A172 (cell line): ENCODE measurements at places on chromosomes 6 and 20.

DNA sequence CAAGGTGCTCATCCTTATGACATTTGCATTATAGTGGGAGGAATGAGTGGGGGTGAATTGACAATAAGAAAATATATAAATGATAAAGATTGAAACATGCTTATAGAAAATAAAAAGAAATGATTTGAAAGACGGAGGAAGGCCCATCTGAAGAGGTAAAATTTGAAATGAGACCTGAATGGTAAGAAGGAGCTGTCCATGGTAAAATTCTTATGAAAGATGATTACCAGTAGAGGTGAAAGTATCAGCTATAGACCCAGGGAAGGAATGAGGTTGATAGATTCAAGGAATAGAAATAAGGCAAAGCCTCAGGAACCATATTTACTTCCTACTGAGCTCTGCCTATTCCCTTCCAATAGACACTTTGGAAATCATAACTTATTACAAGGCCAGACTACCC lies 149.7 kb downstream of the HTR1B start:
- no peak for DNase-seq

GRCh38 chr6:44432227-44432626 lies 44.7 kb downstream of the CDC5L start:
- DNase-seq: no peak

DNA sequence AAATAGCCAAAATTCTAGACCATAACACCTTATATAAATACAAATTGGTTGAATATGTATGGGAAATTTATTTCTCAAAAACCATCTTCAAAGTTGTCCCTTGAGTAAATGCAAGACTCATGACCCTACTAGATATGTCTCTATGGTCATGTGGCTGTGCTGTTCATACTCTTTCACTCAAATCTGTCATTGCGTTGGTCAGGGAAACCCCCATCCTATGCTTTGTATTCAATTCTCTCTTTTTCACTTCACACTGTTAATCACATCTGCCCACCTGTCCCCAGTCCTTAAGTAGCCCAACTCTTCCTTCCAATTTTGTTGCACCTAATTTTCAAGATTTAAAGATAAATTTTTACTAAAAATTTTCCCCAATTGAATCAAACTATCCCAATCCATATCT lies 51.0 kb downstream of the RPS12 start:
- no peak for DNase-seq

DNA sequence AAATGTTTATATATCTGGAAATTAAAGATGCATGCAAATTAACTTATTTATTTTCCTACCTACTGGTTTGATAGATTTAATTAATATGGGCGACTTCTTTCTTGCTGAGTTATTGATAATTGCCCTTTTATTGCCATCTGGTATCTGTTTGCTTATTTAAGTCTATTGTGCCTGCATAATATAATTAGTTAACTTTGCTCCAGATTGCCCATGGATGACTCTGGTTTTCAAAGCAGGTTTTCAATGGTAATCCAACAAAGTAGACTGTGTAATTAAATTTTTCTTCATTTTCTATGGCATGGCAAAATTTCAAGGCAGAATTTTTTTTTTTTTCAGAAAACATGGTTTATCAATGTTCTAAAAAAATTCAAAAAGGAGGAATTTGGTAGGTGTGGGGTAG lies 1092.0 kb downstream of the GRIK2 start:
- DNase-seq: no peak

DNA sequence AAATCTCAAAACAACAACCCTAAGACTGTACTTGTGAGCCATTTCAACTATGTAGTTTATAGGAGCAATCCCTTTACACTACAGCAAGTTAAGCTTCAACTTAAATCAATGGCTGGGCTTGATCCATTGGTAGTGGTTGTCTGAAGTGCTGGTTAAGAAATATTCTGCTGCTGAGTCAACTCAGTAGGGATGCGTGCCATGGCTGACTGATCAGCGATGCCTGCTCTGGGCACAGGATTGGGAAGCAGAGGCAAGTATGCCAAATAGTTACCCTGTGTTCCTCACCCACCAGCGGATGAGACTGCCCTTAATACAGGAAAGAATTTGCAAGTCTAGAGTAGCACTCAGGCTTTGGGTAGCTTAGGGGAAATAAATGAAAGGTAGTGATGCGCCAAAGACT lies 41.5 kb downstream of the GCM1 start:
- DNase-seq: peak; percentile 7

GRCh38 chr6:151499551-151499950 lies 5.7 kb downstream of the CCDC170 start:
- DNase-seq: no peak

- DNase-seq: no peak
Observed at GRCh38 chr6:16740097-16740496, 21.2 kb downstream of the ATXN1 start.

DNA sequence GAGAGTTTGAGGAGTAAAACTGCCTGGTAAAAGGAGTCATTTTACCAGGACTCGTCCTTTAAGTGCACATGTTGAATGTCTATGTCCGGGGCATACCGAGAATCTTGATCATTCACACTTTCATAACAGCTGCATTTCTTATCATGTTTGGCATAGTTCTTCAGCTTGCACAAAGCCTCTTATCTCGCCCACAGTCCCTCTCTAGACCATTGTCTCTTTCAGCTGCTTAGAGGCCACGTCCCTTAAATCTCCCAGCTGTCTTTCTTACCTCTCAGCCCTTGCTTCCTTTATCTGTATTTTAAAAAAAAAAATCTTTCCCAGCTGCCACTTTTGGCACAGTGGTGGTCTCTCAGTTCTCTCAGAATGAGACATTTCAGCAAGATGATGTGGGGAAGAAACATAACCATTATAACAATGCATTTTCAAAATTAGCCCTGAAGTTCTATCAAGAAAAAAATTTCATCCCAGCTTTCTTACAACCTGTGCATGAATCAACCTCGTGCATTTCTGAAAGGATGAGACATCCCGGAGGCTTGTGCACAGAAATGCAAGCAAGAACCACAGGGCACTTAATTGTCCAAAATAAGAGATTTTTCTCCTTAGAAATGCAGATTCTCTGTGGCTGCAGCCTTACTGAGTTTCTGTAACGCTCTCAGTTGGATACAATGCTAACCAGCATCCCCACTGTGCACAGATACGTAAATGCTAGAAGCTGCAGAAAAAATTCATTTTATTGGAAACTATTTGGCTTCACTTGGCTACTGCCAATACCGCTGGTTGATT lies 24.2 kb downstream of the RBM24 start:
- DNase-seq: peak; percentile 31

GRCh38 chr6:31792761-31793171 lies 2.8 kb downstream of the VARS1 start:
- peak; percentile 85 for DNase-seq

- DNase-seq: no peak
Observed at GRCh38 chr6:33192671-33193602, 670 bp upstream of the COL11A2 start.

- no peak for DNase-seq
Observed at GRCh38 chr6:141498977-141499376, 633.7 kb upstream of the GJE1 start.

- no peak for DNase-seq
Observed at GRCh38 chr20:50574586-50574985, 64.4 kb downstream of the PTPN1 start.

GRCh38 chr6:131293472-131293911 lies 158.2 kb downstream of the AKAP7 start:
- DNase-seq: no peak

DNA sequence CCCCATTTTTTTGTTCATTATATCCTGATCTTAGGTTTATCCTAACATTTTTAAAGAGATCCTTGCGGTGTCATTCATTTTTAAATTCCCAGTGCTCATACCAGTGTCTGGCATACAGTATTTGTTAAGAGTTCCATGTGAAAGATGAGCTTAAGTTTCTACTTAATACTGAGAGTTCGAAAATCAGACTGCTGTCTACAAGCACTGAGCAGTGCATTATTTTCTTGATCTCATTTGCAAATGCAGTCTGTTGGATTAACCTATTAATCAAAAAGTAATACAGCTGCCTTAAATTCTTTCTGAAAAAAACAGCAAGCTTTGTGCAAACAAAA lies 663 bp downstream of the COQ3 start:
- DNase-seq: no peak

GRCh38 chr6:162345051-162345511 lies 382.5 kb downstream of the PRKN start:
- DNase-seq: peak; percentile 22

- no peak for DNase-seq
Observed at GRCh38 chr6:41707565-41708200, 27.7 kb downstream of the TFEB start.

DNA sequence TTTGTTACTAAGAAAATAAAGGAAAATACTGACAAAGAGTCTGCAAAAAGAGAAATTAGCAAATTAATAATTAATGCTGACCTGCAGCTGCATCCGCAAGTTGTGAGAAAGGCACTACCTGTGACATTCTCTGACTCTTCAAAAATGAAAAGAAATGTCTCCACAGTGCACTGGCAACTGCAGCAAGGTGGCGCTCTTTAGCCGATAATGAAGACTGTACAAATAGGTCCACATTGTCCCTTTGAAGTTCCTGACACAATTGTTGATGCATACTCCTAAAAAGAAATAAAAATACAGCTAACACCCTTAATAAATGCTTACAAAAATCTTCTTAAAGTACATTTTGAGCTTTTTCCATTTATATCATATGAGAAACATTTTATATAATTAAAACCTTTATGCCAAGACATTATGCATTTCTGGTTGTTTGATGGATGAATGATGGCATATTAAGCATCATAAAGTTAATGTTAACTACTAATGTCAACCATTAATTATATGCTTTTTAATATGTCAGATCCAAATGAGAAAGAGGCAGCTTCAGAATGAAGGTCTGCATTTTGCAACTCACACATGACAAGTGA lies 96.5 kb downstream of the MMS22L start:
- DNase-seq: peak; percentile 30

GRCh38 chr6:1491591-1492319 lies 102.4 kb downstream of the FOXF2 start:
- no peak for DNase-seq

GRCh38 chr6:149200282-149200945 lies 117.1 kb upstream of the TAB2 start:
- no peak for DNase-seq

DNA sequence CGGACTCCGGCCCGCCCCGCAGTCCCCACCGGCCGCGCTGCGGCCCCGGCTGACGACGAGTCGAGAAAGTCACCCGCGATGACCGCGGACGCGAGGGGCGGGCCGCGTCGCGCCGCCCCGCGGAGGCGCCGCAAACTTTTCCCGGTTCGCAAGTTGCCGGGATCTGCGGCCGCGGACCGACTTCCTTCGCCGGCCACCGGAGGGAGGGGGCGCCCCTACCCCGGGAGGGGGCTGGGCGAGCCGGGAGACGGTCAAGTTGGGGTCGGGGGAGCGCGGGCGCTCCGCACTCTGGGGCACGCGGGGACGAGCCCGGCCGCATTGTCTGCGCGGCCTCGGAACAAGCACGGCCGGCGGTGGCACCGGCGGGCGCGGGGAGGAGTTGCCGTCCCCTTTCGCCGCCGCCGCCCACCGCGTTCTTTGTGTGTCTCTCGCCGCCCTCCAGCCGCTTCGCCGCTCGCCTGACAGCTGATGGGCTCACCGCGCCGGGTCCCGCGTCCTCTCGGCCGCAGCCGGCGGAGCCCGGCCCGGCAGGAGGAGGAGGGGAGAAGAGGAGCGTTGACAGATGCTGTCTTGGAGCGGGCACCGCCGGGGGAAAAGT lies 131.6 kb downstream of the OGFRL1 start:
- DNase-seq: no peak

DNA sequence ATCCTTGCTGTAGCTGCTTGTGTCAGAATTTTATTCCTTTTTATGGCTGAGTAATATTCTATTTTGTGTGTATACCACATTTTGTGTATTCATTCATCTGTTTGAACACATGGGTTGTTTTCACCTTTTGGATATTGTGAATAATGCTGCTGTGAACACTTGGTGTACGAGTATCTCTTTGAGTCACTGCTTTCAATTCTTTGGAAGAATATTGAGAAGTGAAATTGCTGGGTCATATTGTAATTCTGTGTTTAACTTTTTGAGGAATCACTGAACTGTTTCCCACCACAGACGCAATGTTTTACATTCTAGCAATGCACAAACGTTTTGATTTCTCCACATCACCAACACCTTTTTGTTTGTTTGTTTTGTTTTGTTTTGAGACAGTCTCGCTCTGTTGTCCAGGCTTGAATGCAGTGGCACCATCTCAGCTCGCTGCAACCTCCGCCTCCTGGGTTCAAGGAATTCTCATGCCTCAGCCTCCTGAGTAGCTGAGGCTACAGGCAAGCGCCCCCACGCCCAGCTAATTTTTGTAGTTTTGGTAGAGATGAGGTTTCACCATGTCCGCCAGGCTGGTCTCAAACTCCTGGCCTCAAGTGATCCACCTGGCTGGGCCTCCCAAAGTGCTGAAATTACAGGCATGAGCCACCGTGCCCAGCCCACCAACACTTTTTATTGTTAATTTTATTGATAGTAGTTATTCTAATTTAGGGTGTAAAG lies 21.7 kb downstream of the CPXM1 start:
- DNase-seq: no peak

DNA sequence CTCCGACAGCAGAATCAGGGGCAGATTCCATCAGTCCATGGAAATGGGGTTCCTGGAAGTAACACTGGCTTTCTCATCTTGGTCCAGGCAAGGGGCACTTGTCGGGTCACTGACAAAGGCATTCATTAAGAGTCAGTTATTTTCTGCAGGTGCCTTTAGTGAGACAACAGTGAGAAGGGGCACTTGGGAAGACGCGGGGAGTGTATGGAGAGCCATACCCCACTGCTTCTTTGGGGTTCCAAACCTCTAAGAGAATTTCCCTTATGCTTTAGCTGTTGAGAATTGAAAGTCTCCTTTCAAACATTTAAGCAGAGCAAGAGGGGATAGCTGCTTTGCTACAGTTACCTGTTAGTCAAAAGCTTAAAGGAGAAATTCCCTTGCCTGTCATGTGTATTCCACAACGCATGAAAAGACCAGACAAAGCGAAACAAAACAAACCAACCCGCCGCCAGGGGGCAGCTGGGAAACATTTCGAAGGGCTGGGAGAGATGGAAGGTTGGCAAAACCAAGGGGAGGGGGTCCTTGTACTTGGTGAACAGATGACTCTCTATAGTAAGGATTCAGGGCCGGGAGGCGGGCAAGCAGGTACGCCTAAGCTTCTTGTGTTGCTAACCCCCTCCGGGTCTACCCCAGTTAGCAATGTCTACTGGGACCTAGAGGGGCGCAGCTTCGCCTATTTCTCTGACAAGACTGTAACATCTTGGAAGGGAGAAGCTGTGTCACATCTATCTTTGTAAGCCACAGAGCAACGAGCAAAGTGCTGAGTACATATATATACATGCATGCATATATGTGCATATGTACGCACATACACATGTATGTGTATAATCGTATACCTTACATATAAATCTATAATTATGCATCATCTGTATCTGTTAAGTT lies 474.9 kb upstream of the AGPAT4 start:
- no peak for DNase-seq

- no peak for DNase-seq
Observed at GRCh38 chr20:33400812-33401183, 521 bp downstream of the CDK5RAP1 start.

GRCh38 chr6:12637960-12638641 lies 78.5 kb upstream of the PHACTR1 start:
- peak; percentile 69 for DNase-seq

DNA sequence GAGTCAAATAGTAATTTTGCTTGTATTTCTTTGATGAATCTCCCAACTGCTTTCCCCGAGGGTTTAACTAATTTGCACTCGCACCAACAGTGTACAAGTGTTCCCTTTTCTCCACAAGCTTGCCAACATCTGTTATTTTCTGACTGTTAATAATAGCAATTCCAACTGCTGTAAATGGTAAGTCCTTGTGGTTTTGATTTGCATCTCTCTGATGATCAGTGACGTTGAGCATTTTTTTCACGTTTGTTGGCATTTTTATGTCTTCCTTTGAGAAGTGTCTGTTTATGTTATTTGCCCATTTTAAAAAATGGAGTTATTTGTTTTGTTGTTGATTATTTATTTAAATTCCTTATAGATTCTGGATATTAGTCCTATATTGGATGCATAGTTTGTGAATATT lies 399.8 kb upstream of the MAN1A1 start:
- DNase-seq: no peak
